ENCODE measurements at places on chromosomes 3 and 15.

DNA sequence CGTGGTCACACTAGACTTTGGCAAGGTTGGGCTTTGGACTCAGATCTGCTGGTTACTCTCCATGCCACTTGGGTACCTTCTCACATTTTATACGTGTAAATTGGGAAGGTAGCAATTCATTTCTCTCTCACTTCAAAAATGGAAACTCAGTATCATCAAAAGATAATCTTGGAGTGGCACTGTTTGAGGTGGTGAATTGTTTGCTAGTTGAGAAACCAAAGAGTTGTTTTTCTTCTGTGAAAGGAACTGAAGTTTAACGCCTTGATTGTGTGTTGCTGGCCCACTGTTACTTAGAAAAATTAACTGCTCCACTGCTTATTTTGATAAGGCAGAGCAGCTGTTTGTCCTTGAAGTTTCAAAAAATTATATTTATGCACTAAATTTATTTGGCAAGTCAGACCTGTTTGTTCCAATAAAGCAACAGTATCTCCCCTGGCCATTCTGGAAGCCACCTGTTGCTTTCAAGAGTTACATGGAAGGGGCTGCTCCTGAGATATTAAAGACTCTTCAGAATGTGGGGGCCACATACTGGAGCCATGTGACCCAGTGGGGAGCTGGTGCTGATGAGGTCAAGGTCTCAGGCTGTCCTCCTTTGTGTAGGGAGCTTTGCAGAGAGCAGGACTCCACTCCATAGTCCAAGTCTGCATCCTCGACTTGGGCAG, 16.2 kb downstream of the PLCL2 start:
- no peak for DNase-seq

DNA sequence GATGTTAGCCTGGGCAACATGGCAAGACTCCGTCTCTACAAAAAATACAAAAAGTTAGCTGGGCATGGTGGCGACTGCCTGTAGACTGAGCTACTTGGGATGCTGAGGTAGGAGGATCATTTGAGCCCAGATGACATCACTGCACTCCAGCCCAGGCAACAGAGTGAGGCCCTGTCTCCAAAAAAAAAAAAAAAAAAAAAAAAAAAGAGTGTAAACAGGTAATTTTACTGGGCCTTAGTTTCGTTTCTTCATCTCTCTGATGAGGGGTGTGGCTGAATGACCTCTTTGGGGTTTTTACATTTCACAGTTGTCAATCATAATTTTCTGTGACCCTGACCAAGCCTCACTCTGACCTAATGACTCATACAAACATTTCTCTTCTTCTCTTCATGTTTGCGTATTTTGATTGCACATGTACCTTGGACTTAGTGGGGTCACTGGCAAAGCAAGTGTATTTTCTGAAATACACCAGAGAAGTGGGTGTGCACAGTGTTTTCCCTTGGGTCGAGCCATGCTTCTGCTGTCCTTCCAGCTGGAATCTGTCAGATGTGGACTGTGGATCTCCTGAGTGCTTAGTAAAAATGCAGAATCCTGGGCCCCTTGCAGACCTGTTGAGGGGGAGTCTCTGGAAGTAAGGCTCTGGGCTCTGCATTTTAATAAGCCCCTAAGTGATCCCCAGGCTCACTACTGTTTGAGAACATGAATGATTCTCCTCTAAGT, 140.5 kb downstream of the FNDC3B start:
- DNase-seq = no peak

- DNase-seq = no peak
Observed at GRCh38 chr3:112805126-112805525, 41.5 kb downstream of the CD200R1L start.

- no peak for DNase-seq
Observed at GRCh38 chr3:32577581-32578556, 7.2 kb upstream of the DYNC1LI1 start.

GRCh38 chr3:54957711-54958110, 29.9 kb upstream of the LRTM1 start:
- no peak for DNase-seq

- no peak for DNase-seq
Observed at GRCh38 chr15:71085809-71086208, 29.5 kb upstream of the THSD4 start.

DNA sequence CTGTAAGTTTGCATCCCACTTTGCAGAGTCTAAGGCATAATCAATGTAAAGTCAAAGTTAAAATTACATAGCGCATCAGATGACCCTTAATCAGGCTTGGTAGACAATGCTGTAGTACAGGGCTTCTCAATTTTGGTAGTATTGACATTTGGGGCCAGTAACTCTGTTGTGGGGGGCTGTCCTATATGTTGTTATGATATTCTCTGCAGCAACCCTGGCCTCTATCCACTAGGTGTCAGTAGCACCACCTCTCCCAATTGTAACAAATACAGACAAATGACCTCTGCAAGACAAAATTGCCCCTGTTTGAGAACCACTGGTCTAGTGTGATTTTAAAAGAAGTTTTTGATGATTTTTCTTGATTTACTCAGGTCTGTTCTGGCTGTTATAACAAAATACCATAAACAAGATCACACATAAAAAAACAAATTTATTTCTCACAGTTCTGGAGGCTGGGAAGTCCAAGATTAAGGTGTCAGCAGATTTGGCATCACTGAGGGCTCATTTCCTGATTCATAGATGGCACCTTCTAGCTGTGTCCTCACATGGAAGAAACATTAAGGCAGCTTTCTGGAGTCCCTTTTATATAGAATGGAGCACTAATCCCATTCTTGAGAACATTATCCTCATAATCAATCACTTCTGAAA, 37.6 kb upstream of the SLC9A9 start:
- DNase-seq = no peak

- no peak for DNase-seq
Observed at GRCh38 chr15:66675446-66675845, 26.6 kb upstream of the SMAD6 start.

DNA sequence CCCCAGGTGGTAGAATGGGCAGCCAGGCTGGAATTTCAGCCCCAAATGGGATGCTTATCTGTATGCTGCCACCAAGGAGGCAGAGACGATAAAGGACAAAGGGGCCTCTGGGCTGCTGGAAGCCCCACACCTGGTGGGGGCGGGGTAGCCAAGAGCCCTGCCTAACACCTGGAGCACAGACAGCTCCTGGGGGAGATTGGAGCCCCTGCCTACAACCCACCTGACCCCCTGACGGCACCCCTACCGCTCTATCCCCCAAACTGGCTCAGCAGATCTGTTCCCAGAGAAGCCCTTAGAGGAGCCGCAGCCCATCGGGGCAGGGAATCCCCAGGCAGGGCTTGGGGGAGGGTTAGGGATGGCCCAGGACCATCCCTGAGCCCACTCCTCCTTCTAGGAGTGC, 15.8 kb upstream of the SEMA3F start:
- DNase-seq = no peak

DNA sequence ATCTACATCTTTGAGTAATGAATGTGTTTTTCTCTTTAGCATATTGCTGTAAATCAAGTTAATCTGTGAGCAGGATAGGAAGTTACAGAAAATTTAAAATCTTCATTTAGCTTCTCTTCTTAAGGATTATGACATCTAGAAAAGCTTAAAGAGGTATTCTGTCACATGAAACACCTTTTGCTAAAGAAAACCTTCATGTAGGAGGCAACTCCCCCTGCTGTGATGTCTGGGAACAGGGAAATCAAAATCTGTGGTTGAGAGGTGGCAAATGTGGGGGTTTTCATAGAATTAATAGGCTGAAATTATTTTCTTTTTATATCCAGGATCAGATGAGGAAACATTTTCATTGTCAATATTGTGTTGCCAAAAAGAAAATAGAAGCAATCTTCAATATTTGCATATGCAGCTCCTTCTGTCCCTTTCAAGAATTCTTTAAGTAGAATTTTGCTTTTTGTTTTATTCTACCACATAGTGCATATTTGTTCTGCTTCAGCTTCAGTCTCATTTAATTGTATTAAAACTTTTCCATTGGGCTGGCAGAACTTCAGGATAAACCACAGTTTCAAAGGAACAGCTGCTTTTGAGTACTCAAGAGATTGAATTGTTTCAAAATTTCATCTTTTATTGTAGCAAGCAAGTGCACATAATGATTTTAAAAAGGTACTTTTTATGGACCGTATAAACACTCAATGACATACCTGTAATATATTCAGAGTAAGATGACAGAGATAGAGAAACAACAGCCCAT, 128.4 kb downstream of the RAP2B start:
- no peak for DNase-seq

GRCh38 chr15:77464129-77464865, 43.6 kb downstream of the HMG20A start:
- no peak for DNase-seq

DNA sequence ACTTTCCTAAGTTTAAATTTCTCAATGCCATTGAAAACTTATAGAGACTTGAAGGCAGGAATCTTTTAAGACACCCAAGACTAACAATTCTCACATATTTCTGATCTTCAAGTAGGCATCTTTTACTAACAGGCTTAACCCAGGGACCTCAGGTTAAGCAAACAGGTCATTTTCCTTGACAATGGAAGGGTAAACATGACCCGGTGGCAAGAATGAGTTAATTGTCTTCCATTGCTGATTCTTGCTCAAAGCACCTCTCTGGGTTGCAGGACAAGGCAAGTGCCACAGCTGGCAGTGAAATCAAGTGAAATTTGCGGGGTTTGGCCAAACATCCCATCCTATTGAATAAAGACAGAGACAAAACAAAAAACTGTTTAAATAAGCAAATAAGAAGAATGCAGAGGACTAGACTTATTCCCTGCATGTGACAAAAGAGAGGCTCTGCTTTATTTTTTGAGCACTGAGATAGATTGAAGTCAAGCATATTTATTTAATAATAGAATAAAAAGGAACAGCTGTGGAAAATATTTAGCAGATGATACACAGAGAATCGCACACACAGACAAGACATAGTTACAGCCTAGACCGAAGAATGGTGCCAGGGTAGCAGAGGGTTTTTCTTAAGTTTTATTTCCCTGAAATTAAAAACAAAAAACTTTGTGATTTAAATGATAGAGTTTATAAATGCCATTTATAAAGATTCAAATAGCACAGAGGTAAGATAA, 56.0 kb upstream of the MITF start:
- DNase-seq = no peak

DNA sequence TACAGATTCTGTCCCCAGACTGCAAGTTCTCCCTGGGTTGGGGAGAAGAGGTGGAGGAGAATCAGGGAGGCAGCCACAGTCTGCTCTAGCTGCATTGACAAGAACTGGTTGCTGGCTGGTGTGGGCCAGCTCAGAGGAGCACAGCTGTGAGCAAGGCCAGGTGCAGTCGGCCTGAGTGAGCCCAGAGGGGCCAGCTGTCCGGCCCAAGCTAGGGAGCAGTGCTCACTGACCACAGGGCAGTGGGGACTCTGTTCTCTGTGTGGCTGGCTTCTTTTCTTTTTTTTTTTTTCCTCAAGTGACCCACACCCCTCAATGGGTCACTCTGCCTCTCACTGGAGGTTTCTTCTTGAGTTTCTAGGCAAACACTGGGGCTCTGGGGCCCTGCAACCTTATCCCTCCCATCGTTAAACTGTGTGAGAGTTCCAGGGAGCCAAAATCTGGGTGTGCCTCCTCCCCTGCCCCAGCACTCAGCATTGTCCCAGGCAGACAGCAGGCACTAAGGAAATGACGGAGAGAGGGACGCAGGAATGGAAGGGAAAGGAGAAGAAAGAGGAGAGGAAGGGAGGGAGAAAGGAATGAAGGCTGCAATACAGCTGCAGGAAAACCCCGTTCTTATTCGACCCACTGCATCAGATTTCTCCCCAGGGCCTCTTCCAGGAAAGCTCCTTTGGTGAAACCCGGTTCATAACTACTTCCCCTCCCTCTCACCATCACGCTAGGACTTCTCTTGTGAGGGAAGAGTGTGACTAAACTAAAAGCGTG, 37.7 kb upstream of the HES1 start:
- DNase-seq = no peak

GRCh38 chr3:195197765-195198425, 73.1 kb downstream of the XXYLT1 start:
- DNase-seq = no peak

GRCh38 chr3:183198939-183199338, 36.4 kb upstream of the LAMP3 start:
- DNase-seq = no peak

GRCh38 chr3:124560666-124561215, 169.5 kb upstream of the UMPS start:
- no peak for DNase-seq

GRCh38 chr3:45763303-45763675, 33.0 kb downstream of the SLC6A20 start:
- DNase-seq = no peak

DNA sequence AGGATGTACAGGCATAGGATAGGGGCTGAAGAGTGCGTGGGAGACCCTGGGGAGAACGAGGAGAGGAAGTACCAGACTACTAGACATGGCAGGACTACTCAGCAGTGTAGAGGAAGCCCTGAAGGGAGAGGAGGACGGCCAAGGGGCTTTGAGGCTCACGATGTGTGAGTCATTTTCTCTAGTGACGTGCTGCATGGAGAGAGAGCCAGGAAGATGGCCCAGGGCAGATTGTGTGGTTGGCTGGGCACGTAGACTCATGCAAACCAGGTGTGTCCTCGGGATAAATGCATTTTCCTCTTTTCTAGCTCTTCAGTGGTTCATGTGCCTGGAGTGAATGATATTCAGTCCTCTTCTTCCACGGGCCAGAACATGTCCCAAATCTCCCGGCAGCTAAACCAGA, 115.0 kb upstream of the ABHD17C start:
- no peak for DNase-seq

GRCh38 chr3:69999140-70000027, at the start of gene SAMMSON:
TSS of gene SAMMSON (plus strand) at chr3:69999733.
- DNase-seq = no peak

Measured in cerebellar nuclear complex (tissue), 1 donor.